KBM-7 (cell line): ENCODE measurements at places on chromosomes 5 and 9.

- peak; percentile 55 for DNase-seq
Measured at GRCh38 chr5:120803282-120803681, 339.2 kb downstream of the PRR16 start.

- no peak for DNase-seq
Measured at GRCh38 chr5:87784311-87784710, 371.6 kb upstream of the CCNH start.

DNA sequence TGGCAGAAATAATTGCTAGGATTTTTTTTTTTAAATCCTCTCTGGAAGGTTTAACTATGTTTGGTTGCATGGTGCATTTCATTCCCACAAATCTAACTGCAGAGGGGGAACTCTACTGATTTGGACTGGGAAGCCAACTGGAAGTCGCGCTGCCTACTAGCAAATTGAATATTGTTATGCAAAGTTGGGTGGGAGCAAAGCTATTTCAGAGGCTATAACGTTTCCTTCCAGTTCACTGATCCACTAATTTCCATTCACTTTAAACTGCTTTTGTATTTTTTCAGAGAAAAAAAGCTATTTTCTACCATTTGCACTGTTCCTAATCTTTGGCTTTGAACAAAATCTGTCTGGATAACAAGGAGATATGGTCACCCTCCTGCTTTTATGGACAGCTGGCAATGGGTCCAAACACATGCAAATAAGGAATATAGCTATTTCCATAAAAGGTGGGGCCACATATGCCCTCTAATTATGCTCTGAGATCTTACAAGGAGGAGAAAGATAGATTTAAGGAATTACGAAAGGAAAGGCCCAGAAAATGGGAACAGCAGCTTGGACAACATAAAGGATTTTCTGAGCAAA lies 40.1 kb downstream of the MACIR start:
- DNase-seq, result no peak

DNA sequence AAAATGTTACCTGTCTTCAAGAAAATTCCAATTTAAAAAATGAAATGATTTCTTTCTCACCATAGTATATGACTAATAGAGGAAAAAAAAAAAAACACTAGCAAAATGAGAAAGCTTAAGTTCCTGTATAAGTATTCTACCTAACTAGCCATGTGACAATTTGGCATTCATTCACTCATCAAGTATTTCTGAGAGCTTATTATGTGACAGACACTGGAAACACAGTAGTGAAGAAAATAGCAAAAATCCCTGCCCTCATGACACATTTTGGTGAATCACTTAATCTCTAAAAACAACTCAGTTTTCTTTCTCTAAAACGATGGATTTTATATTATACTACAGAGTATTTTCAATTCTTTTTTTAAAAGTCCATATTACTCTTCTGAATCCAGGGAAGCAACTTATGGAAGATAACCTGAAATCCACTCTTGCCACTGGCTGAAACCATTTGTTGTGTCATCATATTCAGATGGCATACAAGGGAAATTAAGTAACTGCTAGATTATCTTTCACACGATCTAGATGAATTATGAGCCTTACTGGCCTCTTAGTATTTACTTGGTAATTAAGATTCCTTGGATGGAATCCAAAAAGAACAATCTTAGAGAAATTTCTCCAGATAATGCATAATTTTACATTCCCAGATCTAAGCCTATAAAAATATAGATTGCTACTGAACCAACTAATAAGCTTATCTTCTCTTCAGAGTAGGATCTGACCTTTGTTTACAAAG lies 5.5 kb downstream of the PTBP3 start:
- DNase-seq, result no peak

- DNase-seq, result peak; percentile 62
Measured at GRCh38 chr5:81819556-81820317, 68.8 kb upstream of the SSBP2 start.

GRCh38 chr9:123942542-123942941 lies 12.6 kb upstream of the DENND1A start:
- DNase-seq, result no peak

DNA sequence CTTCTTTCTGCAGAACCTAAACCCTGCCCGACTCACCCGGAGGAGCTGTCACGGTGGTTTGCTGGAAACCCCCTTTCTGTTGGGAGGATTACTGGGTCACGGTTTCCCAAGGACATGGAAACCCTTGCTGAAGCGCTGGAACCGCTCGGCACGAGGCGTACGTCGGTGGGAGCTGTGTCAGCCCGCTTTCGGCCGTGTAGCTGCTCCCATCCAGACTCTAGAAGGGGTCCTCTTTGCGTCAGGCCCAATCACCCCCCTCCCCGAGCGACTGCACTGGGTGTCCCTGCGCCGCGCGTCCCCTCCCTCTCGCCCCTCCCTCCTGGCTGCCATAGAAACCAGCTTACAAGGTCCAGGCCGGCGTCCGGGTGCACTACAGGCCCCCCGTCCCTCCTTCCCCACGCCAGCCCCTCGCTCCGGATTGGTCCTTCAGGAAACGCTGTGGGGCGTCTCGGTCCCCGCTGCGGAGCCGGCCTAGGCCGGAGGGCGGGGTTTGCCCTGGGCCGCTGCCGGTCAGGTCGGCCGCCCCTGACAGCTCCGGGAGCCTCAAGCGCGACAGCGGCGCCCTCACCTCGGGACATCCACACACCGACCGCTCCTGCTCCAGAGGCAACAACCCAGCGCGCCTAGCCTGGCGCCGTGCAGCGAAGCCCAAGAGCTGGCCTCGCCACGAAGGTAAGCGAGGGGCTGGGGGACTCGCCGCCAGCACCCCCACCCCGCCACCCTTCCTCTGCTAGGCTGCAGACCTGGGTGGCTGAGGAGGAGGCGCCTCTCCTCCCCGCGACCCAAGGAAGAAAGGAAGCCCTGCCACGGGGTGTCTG lies at the start of gene NIM1K:
TSS of gene NIM1K (plus strand) at position 486 of the 818 bp plus-strand sequence. CDS start 53,551 bp downstream, outside the sequence.
- DNase-seq, result peak; percentile 37

DNA sequence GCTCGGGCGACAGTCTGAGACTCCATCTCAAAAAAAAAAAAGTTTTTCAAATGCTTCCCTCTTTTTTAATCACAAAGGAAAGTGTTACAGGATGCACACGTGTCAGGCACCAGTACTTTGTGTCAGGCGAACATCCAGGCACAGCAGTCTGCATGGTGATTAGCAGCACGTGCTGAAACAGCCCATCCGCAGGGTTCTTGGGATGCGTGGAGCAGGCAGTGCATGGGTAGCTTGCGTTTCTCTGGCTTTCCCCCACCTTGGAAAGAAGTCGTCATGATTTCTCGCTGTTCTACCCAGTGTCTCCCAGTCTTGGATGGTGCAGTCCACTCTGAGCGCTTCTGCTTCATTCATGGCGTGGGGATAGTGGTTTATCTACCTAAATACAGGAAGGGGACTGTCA lies 35.4 kb downstream of the GPR107 start:
- no peak for DNase-seq

DNA sequence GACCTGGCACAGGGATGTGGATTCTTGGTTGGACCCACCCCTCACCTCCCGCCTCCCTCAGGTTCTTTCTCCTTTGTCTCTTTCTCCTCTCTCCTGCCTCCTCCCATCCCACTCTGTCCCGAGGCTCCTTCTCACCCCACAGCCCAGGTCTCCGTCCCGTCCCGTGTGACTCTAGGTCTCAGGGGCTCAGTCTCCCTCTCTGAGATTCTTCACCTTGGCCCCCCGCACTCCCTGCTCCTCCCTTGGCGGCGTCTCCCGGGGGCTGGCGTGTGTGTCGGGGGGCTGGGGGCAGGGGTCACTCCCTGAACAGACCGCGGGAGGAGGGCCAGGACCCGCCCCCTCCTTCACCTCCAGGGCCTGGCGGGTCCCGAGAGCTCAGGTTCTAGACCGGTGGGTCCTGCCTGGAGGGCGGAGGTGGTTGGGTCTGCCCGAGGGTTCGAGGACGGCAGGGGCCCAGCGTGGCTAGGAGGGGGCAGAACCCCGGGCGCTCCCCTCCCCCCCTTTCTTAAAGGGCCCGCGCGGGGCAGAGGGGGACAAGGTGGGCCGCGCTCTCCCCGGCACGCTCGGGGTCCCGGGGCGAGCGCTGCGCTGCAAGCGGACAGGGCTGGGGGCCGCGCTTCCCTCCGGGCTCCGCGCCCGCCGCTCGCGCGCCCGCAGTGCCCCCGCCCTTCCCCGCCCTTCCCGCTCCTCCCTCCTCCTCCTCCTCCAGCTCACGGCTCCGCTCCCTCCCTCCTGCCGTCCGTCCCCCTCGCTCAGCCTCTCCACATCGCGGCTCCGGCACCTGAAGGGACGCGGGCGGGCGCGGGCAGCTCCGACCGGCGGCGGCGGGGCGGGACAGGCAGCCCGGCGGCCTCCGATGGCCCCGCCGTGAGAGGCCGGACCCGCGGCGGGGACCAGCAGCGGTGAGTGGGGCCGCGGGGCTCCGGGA lies at the start of gene PSD2:
TSS of gene PSD2 (plus strand) at position 735 of the 928 bp plus-strand sequence. CDS start 13,633 bp downstream, outside the sequence.
- DNase-seq, result no peak

DNA sequence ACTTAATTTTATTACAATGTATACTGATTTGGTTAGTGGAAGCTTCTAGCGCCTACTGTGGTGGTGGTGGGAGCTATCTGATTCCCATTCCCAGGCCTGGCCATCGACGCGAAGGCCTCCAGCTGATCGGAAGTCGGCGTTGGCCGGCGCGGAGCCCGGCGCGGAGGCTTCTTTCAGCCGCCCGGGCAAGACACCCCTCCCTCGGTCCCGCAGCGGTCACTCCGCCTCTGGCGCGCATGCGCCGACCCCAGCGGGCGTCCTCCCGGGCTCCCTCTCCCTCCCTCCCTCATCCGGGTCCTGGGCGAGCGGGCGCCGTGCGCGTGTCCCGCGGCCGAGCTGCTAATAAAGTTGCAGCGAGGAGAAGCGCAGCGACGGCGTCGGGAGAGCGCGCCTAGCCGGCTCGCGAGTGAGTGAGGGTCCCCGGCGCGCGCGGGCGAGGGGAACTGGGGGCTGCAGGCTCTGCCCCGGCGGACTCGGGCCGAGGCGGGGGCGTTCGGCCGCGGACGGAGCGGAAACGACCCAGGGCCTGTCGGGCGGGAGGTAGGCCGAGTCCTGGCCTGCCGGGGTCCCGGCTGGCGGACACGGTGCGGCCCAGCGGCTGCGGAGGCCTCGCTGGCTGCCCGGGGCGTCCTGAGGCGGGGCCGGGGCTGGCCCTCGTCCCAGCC lies at the start of gene SMAD5:
TSS of gene SMAD5 (plus strand) at position 289 of the 665 bp plus-strand sequence. CDS start 20,916 bp downstream, outside the sequence.
- peak; percentile 89 for DNase-seq

DNA sequence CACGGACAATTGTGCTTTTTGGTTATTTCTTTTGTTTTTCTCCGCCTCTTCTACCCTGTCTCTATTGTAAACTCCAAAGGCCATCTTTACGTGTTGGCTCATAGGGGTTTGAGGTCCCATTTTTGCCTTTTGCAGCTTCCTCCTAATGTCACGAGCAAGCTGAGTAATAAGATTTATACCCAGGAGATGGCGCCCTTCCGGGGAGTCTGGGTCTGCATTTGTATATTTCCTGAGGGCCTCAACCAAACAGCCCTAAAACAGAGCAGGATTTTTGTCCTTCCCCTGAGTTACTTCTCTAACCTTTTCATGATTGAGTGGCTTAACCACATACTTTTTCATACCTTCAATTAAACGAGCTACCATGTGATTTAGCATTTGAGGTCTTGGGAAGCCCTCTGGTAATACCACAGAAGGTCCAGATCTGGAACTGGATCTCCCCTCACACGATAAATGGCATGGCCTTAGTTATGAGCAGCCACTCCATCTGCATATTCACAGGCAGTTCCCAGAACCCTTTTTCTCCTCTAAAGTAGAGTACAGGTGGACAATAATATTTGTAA lies 11.2 kb upstream of the CFAP95 start:
- DNase-seq, result peak; percentile 83

DNA sequence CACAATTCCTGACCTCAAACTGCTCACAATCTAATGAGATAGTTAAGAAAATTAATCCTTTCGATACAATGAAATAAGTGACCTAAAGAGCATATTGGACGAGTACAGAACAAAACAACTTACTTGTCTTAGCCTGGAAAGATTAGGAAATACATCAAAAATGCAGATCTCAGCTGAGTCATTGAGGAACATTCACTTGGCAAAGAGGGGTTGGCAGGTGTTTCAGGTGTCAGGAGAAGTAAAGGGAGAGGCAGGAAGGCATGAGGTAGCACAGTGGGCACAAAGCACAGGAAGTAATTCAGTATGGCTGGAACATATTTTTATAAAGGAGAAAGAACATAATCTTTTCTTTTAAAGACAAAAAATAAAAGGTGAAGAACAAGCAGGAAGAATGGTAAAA lies 628.8 kb upstream of the RGMB start:
- no peak for DNase-seq

GRCh38 chr5:57539281-57539701 lies 56.7 kb upstream of the ACTBL2 start:
- DNase-seq, result no peak

DNA sequence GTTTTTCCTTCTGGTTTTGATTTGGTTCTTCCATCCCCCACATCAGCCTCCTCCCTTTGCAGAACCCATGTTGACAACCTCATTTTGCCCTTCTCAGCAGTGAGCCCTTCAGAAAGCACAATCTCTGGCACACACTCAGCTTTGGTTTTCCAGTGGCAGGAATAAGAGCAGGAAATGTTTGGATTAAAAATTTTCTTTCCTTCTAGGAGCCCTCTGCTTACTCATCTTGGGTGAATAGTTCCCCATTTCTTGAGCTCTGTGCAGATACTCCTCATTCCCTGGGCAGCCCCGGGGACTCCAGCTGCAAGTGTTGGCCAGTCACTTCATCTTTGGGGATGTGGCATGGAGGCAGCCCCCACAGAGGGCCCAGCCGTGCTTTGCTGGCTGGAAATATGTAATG lies 170.5 kb downstream of the NR3C1 start:
- DNase-seq, result no peak

DNA sequence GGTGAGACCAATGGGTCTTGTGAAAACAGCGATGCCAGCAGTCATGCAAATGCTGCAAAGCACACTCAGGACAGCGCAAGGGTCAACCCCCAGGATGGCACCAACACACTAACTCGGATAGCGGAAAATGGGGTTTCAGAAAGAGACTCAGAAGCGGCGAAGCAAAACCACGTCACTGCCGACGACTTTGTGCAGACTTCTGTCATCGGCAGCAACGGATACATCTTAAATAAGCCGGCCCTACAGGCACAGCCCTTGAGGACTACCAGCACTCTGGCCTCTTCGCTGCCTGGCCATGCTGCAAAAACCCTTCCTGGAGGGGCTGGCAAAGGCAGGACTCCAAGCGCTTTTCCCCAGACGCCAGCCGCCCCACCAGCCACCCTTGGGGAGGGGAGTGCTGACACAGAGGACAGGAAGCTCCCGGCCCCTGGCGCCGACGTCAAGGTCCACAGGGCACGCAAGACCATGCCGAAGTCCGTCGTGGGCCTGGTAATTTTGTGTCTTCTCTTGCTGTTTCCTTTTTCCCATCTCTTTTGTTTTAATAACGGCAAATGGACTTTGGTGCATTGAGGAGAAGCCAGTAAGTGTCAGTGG lies 98.0 kb downstream of the EHMT1 start:
- no peak for DNase-seq

- no peak for DNase-seq
Measured at GRCh38 chr5:125450771-125451170, 704.3 kb upstream of the ZNF608 start.

GRCh38 chr5:103360475-103360874 lies 101.9 kb downstream of the MACIR start:
- no peak for DNase-seq

- DNase-seq, result no peak
Measured at GRCh38 chr5:38448568-38449350, 107.7 kb downstream of the LIFR start.

- DNase-seq, result peak; percentile 91
Measured at GRCh38 chr9:133163504-133164172, at the start of gene GBGT1. TSS of gene GBGT1 (minus strand) at chr9:133163914. CDS start at chr9:133162412, 1,502 bp downstream.
